ENCODE measurements at places on chromosomes 11 and 22.

GRCh38 chr22:43443152-43443471 lies 31.3 kb downstream of the MPPED1 start:
- DNase-seq = no peak

GRCh38 chr11:126053415-126054286 lies 9.0 kb downstream of the CDON start:
- DNase-seq = no peak

DNA sequence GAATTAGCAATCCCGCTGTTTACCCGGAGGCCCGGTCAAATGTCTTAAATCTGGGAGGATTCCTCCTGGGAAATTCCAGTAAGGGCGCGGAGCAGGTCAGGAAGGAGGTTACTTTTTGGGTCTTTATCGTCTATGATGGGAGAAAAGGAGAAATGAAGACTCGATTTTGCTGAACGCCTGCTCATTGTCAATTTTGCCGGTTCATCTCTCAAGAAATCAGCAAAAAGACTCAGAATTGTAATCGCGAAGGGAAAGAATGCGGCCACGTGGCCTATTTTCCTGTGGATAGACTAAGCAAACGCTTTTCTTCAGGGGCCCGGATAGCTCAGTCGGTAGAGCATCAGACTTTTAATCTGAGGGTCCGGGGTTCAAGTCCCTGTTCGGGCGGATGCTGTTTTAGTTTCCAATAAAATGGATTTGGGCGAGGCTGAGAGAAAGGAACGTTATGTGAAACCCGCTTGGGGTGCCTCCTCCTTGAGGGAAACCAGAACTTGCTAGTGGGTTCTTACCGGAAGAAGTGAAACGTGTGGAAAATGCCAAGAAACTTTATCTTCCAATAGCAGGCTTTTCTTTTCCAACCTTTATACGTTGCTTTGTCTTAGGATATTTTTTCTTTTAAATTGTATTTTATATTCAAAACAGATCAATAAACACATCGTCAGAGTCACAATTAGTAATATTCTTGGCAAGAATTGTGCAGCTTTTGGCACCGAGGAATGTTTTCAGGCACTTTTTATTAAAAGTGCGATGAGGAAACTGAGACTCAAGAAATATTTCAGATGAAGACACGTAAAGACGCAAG lies 45.0 kb downstream of the OR4D9 start:
- no peak for DNase-seq

DNA sequence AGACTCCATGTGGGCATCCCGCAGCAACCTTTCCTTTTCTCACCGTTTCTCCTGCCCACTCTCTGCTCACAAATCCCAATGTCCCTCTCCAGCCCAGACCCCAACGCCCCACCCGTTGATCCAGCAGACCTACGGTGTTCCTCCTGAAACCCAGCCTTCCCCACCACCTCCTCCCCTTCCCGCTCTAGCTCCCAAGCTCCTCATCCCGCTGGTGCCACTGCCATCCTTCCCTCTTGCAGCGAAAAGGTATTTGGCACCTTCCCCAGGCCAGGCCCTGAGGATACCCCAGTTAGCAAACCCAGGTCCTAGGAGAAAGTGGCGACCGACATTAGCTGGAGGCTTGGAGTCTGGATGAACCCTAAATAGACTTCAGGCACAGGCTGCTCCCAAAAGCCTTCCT lies 84.0 kb upstream of the RTL6 start:
- DNase-seq = no peak

DNA sequence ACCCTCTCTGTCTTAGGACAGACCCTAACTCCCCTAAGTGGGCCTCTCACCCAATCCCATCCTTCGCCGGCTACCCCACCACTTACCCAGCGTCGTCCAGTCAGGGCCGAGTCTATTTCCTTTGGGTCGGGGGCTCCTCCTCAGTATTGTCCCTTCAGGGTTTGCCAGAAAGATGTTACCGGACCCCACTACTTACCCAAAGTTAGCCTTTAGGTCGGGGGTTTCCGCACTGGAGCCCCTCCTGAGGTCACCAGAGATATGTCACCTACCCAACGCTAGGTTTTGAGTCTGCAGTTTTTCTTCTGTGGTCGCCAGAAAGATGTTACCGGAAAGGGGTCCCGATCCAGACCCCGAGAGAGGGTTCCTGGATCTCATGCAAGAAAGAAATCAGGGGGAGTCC lies 17.9 kb upstream of the B4GALNT4 start:
- DNase-seq = no peak

Measured in stimulated activated CD8-positive, alpha-beta memory T cell treated with anti-CD3 and anti-CD28 coated beads, Interleukin-2, amount 100 ng/mL, for 1 hour (primary cell).